Right atrium auricular region (tissue), 2 donors: ENCODE measurements at places on chromosomes 4 and X. TPM values are rescaled to one million over a fixed set of nuclear protein-coding genes. Genes with fewer than 3 reads are reported as not detected.

KDR gene
- 52.9 TPM for total RNA-seq

HTN3 gene
- total RNA-seq = not detected

CLIC2 gene
- 12.5 TPM for total RNA-seq

HTN1 gene
- total RNA-seq = not detected

DNA sequence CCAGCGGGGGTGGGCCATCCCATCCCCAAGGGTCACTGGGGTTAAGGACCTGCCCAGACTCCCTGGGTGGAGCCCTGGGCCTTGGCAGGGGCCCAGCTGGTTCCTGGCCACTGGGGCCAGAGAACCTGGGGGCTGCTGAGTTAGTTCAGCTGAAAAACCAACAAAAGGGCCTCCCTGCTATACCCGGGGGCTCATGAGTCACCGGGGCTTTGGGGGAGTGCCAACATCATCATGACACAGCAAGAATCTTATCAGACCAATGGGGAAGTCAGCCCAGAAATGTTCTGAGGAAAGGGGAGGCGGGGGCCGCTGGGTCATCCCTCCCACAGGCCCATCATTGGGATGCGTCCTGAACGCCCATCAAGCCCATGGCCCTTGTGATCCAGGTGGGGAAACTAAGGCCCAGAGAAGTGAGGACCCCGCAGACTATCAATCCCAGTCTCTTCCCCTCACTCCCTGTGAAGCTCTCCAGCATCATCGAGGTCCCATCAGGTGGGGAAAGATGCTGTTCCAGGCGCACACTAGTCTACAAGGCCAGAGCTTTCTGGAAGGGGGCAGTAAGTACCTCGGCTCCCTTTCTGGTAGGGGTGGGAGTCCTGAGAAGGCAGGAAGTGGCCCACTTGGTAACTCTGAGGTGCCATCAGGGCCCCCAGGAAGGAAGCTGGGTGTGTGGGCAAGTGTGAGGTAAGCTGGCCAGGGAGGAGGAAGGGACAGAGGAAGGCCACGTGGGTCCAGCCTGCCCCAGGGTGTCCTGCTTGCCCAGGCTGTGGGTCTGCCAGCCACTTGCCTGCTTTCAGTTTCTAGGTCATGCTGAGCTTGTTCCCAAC lies 4.5 kb downstream of the G6PD start:
- DNase-seq = peak; percentile 95

- no peak for DNase-seq
Observed at GRCh38 chrX:7941390-7942042, 14.3 kb upstream of the PNPLA4 start.

DNA sequence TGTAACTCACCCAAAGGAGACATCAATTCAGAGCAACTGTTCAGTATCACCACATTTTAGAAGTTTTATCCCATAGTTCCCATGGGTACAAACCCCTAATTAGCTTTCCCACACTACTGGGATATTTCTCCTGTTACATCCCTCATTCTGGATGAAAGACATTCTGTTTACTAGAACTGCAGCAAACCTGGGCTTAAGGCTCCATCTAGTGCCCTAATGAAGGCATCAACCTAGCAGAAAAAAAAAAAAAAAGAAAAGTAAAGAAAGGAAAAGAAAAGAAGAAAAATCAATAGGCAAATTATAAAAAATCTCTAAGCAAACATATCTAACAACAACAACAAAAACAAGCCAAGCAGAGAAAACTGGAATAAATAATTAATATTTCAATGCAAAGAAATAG lies 133.7 kb upstream of the CPXCR1 start:
- no peak for DNase-seq
